Activated CD8-positive, alpha-beta memory T cell treated with anti-CD3 and anti-CD28 coated beads for 24 hours (primary cell): ENCODE measurements at places on chromosomes 4 and X.

GRCh38 chrX:153065389-153065788 lies 6.9 kb upstream of the PNMA6A start:
- DNase-seq = no peak

GRCh38 chr4:99670409-99671073 lies 12.9 kb upstream of the C4orf54 start:
- DNase-seq = no peak

DNA sequence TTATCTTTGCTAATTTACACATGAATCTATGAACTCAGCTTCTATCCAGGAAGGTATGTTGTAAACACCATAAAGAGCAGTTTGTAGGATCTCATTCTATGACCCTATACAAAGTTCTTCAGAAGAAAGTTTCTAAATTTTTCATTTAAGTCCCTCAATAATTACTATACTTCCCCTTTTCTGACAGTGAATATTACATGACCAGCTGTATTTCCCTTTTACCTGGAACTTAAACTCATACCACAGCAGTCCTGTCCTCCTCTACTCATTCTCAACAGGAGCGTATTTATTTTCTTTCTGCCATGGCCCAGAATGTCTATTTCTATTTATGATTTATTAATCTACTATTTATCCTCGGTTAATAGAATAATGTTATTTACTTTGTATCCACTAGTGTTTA lies 15.8 kb downstream of the RASGEF1B start:
- no peak for DNase-seq

GRCh38 chr4:93994175-93994994 lies 165.8 kb downstream of the ATOH1 start:
- DNase-seq = no peak

DNA sequence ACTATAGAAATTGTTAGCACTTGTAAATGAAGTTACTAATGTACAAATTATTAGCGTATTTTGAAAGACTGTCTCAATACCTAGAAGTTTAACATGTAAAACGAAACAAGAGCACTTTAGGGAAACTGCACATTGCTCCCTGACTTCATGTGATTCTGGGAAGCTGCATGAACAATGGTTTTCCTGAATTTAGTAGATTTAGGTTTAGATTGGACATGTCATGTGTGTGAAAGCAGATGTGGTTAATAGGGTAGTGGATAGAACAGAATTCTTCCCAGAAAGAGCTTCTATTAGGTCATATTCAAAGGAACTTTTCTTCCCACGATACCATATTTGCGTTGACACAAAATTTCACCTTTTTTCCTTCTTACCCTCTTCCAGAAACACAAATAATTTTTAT lies 14.9 kb upstream of the CXCL8 start:
- DNase-seq = no peak

GRCh38 chr4:140568507-140569306 lies at the start of gene UCP1:
TSS of gene UCP1 (minus strand) at chr4:140568961. CDS start at chr4:140568729, 232 bp downstream.
- DNase-seq = peak; percentile 57

DNA sequence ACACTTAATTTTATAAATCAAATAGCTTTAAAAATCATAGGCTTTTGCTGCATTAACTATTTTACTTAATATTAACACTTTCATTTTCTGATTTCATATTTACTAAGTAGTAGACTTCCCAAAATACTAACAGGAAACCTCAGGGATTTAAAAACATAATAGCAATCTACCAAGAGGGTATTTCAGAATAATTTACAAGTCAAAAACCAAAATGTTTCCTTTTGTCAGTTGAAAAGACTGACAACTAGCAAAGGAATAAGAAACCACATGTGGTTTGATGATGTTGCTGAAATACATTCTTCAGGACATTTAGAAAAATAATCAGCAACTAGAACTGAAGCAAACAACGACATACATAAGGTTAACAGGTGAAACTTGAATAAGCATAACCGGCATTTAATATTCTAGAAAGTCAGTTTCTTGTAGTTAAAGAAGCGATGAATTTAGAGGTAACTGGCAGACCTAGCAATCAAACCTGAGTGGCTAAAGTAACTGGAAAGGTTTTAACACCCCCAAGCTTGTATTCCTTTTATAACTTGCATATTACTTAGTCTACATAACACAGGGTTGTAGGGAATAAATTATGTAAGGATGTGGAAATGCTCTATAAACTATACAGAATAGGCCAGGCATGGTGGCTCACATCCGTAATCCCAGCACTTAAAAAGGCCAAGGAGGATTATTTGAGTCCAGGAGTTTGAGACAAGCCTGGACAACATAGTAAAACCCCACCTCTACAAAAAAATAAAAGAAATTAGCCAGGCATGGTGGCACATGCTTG lies 40.0 kb downstream of the DHX15 start:
- no peak for DNase-seq

- DNase-seq = no peak
These were observed 24.8 kb downstream of the CPE start for GRCh38 chr4:165403637-165404036.

DNA sequence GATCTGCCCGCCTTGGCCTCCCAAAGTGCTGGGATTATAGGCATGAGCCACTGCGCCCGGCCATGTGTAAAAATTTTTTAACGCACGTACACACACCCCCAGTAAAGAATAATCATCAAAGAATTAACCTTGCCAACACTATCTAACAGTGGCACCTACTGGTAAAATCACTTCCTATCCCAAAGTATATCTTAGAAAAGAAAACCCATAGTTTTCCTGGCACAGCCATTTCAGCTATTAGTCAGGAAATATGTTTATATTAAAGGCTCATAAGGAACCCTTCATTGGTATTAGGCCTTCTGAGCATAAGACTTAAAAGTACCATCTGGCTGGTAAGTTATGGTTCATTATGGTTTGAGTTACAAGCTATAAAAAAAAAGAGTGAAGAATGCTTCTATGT lies 14.1 kb downstream of the S100G start:
- no peak for DNase-seq

DNA sequence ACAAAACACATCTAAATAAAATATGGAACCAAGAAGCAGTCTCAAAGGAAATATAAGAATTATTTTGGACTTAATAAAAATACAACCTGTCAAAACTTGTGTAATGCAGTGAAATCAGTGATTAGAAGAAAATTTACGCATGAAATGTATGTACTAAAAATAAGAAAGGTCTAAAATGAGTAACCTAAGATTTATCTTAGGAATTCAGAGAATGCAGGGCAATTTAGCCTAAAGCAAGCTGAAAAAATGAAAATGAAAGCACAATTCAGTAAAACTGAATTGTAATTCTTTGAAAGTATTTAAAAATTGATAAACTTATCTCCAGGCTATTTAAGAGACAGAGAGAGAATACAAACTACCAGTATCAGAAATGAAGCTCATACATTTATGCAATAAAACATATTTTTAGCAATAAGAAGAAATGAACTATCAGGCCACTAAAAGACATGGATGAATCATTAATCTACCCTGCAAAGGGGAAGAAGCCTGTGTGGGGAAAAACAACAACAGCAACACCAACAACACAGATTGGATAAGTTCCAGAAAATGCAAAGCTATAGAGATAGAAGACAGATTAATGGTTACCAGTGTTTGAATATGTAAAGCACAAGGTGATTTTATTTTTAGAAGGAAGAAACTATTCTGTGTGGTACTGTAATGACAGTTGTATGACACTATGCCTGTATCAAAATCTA lies 442.0 kb upstream of the ADGRL3 start:
- DNase-seq = no peak

- DNase-seq = no peak
These were observed 1.0 kb downstream of the SH3BGRL start for GRCh38 chrX:81202943-81203342.

GRCh38 chr4:137664046-137664387 lies 131.7 kb upstream of the PCDH18 start:
- no peak for DNase-seq

GRCh38 chrX:23515028-23515427 lies 152.3 kb upstream of the PRDX4 start:
- no peak for DNase-seq

GRCh38 chr4:145878501-145879435 lies 59.9 kb downstream of the ZNF827 start:
- no peak for DNase-seq

DNA sequence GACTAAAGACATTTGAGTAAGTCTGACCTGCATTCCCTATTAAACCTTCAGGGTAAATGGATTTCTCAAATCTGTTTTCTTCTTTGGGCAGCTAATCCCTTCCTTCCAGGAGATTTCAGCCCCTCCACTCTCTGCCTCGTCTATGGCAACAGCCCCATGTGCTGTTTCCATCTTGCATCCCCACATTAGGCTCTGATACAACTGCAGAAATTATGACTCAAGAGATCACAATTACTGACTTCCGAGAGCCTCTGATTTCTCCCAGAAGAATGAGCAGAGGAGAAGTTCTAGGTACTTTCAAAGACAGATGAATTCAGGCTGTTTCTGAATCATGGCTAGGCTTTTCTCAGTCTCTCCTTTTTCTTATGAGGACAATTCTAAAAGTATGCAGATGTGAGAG lies 38.7 kb downstream of the RAI2 start:
- DNase-seq = no peak

- DNase-seq = peak; percentile 76
These were observed 9.4 kb downstream of the UVSSA start for GRCh38 chr4:1356181-1356998.

GRCh38 chrX:40154853-40155588 lies 57.3 kb upstream of the BCOR start:
- DNase-seq = peak; percentile 68

DNA sequence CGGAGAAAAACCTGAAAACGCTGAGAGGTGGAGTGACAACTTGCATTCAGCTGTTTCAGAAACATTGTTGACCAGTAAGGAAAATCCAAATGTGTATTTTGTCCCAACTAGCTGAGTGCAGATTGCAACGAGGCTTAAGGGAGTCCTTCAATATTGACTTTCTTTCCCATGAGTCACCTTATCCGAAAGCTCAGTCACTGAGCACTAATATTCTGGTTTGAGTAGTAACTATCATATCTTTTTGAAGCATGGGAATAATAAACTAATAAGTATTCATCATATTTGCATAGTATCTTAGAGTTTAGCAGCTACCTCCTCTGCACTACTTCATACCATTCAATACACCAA lies 604.3 kb downstream of the PACRGL start:
- no peak for DNase-seq

- no peak for DNase-seq
These were observed 7.5 kb upstream of the MYOZ2 start for GRCh38 chr4:119128148-119128547.

- no peak for DNase-seq
These were observed 18.4 kb upstream of the ANAPC4 start for GRCh38 chr4:25358515-25359275.

DNA sequence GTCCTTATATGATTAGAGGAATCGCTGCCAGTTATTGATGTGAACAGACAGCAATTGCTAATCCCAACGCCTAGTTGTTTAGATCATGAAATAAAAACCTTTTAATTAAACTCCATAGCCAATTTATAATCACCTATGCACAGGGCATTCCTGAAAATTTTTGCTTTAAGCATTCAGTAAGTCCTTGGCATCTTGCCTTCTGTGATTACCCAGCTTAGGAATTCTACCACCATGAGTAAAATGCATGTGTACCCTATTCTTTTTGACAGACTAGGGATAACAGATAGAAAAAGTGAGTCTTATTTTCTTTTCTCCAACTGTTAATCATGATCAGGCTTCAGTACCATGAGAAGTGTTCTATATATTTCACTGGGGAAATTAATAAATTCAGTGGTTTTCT lies 995.3 kb upstream of the GRIA3 start:
- DNase-seq = no peak

GRCh38 chr4:151014521-151015458 lies at the start of gene LRBA:
TSS of gene LRBA (minus strand) at chr4:151015284. CDS start at chr4:151014642, 642 bp downstream.
- DNase-seq = peak; percentile 74

GRCh38 chr4:85951-86350 lies 32.8 kb downstream of the ZNF595 start:
- DNase-seq = no peak

DNA sequence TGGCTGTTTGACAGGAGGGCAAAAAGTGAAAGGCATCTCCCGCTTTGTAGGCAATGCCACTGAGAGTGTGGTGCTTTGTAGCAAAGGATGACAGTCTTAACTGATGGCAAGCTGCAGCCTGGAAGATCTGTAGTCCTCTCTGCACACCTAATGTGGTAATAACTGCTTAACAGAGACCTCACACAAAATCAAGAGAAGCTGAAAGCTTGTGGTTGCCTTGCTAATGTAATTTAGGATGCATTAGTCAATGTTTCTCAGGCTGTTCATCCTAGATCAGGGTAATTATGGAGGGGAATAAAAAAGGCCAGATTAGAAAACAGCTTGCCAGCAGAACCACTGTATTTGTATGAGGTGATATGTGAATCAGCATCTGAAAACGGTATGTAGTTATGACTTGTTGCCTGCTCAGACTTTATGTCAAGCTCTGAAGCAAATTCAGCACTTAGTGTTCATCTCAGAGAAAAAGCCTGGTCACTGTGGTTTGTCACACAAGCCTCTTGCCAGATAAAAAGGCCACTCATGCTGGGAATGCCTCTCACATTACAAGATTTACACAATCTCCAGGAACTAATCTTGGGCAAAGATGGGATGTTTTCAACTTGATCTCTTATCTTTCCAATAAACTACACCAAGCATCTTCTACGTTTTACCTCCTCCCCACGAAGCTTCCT lies 130.8 kb downstream of the ENOX2 start:
- DNase-seq = no peak

- DNase-seq = no peak
These were observed 197.6 kb downstream of the CPXCR1 start for GRCh38 chrX:88944661-88945060.

- no peak for DNase-seq
These were observed 119.0 kb upstream of the UGT8 start for GRCh38 chr4:114479595-114479994.

GRCh38 chr4:90769251-90769650 lies 642.1 kb downstream of the CCSER1 start:
- DNase-seq = no peak

- peak; percentile 61 for DNase-seq
These were observed 146.0 kb upstream of the CPEB2 start for GRCh38 chr4:14856062-14856933.

DNA sequence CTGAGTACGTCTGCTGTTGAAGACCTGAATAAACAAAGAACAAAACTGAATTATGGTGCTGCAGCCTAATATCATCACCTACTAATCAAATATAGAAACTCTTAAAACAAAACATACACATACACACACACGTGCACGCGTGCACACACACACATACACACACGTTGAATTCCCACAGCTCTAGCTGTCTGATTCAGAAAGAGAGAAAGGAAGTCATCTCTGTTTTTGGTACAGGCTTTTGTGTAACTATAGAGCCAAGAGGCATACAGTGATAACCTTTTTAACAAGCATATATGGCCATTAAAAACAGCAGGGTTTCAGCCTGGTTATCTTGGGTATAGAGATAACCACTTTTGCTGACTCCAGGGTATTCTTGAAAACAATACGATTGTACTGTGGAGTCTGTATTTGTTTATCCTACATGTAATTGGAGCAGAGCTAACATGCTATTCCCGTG lies 823.2 kb downstream of the CCSER1 start:
- no peak for DNase-seq
